Karpas-422 (cell line): ENCODE measurements at places on chromosomes 1 and 21. TPM values are rescaled to one million over a fixed set of nuclear protein-coding genes. Genes with fewer than 3 reads are reported as not detected.

ZNF687 gene
- total RNA-seq: 21.3 and 33.5 TPM in 2 replicates

OR2M3 gene
- not detected in 2 replicates for total RNA-seq

GRCh38 chr21:41624674-41625310 lies 116.8 kb upstream of the TMPRSS2 start:
- H3K27ac ChIP-seq: no peak overlapping the region
- no peaks in the 10 kb centered on the region for H3K36me3 ChIP-seq
- H3K4me3 ChIP-seq: no peak overlapping the region
- no peak for DNase-seq
- 0 out of 2 replicates have a peak, but pooled peaks cover 3% of the 10 kb centered on the region for H3K27me3 ChIP-seq

GRCh38 chr1:176541663-176542062 lies 78.7 kb downstream of the PAPPA2 start:
- no peak for DNase-seq
- no peaks in the 10 kb centered on the region for H3K36me3 ChIP-seq
- no peaks in the 10 kb centered on the region for H3K4me1 ChIP-seq
- no peak overlapping the region for H3K4me3 ChIP-seq
- no peak overlapping the region for H3K27ac ChIP-seq

DNA sequence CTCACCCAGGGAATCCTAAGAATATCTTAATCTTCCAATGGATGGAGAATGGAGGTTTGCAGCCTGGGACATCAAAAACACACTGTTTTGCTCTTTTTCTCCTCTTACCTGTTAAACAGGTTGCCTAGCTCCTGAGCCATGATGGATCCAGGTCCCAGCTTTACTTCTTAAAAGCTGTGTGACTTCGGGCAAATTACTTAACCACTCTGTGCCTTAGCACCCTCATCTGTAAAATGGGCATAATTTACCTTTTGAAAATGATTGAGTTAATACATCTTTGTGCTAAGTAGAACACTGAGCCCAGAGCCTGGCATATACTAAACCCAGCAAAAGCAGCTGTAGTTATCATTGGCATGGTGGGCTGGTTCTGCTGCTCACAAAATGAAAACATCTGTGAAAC lies 10.2 kb downstream of the COQ8A start:
- H3K27me3 ChIP-seq: peaks cover 3% of the 10 kb centered on the region; the same call in 1 of the 2 replicates
- H3K27ac ChIP-seq: no peak overlapping the region
- H3K4me3 ChIP-seq: no peak overlapping the region
- no peaks in the 10 kb centered on the region for H3K36me3 ChIP-seq
- H3K4me1 ChIP-seq: no peaks in the 10 kb centered on the region
